ENCODE measurements at places on chromosomes 6 and 20.

- peaks cover 71% of the 10 kb centered on the region for H3K4me1 ChIP-seq
- H3K4me3 ChIP-seq, result peak overlapping the region; percentile 47
- peaks cover 69% of the 10 kb centered on the region for H3K36me3 ChIP-seq
- DNase-seq, result no peak
Measured at GRCh38 chr20:4947817-4948559, 53.3 kb downstream of the SLC23A2 start.

DNA sequence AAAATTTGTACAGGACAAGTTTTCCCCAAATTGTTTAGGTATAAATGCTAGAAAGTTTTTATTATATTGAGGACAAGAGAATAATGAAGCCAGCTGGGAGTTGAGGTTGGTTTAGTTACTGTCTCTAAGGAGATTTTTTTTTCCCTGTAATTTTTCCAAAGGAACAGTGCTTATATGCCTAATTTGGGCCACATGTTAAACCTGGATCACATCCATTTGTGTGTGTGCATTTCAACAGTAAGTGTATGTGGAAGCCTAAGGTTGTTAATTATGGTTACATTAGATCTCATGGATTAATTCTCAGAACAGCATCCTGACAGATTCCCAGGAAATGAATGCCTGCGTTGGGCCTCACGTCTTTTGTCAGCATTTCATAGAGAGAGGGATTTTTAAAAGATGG is 4.5 kb downstream of the IGF2R start:
- H3K27me3 ChIP-seq, result no peaks in the 10 kb centered on the region
- H3K27ac ChIP-seq, result peak overlapping the region; percentile 33
- H3K4me3 ChIP-seq, result peak overlapping the region; percentile 39
- peaks cover 80% of the 10 kb centered on the region for H3K4me1 ChIP-seq
- no peak for DNase-seq
- H3K36me3 ChIP-seq, result peaks cover 57% of the 10 kb centered on the region

GRCh38 chr6:24451581-24452388 is 37.6 kb downstream of the GPLD1 start:
- H3K36me3 ChIP-seq, result no peaks in the 10 kb centered on the region
- H3K4me3 ChIP-seq, result no peak overlapping the region
- H3K27ac ChIP-seq, result no peak overlapping the region
- H3K27me3 ChIP-seq, result no peaks in the 10 kb centered on the region
- no peak for DNase-seq

- H3K4me3 ChIP-seq, result no peak overlapping the region
- no peaks in the 10 kb centered on the region for H3K4me1 ChIP-seq
- peaks cover 10% of the 10 kb centered on the region for H3K27me3 ChIP-seq
- H3K36me3 ChIP-seq, result no peaks in the 10 kb centered on the region
- DNase-seq, result no peak
- no peak overlapping the region for H3K27ac ChIP-seq
Measured at GRCh38 chr6:99151634-99152346, 197.7 kb downstream of the FAXC start.

GRCh38 chr6:118223316-118223715 is 316.3 kb downstream of the SLC35F1 start:
- H3K36me3 ChIP-seq, result no peaks in the 10 kb centered on the region
- no peaks in the 10 kb centered on the region for H3K27me3 ChIP-seq
- H3K27ac ChIP-seq, result no peak overlapping the region

Data from stimulated activated naive B cell treated with anti-CD40 and anti-IgM and Interleukin-4, amounts not matched to agents 10 μg/mL and 1 μg/mL and 100 μg/mL, for 72 hours (primary cell).